ENCODE measurements at places on chromosomes 7 and 10.

GRCh38 chr10:27741173-27742091 lies 4.2 kb downstream of the MKX start:
- no peak for DNase-seq

DNA sequence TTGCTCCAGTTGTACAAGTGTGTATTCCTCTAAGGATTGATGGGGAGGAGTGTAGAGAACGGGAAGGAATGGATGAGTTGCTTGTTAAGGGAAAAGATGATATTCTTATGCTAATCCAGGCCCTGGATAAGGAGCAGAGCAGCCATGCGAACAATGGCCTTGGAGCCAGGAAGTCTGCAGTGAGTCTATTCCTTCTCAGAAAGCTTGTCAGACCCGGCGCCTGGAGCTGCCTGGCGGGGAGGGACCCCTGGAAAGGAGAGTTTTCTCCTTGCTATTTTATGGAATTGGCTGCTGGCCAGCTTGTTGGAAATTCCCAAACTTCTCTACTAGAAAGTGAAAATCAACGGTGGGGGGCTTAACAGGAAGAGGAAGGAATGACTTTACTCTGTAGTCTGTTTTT lies 89.1 kb downstream of the MMRN2 start:
- no peak for DNase-seq

DNA sequence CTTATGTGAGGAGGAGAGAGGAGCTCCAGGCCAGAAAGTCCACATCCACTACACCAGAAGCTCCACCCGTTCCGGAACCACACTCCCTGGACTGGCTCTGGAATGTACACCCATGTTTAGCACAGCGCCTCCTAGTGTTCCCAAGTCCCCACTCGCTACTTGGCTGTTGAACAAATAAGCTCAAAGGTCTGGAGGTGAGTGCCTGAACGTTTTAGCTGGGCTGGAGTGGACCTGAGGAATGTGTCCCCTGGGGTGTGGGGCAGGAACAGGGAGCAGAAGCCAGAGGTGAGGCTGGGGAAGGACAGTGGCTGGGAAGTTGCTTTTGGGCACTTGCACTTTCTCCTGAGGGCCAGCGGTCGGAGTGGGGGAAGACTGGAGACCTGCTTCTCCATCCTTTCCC lies 164.1 kb upstream of the CDCA7L start:
- DNase-seq: no peak

DNA sequence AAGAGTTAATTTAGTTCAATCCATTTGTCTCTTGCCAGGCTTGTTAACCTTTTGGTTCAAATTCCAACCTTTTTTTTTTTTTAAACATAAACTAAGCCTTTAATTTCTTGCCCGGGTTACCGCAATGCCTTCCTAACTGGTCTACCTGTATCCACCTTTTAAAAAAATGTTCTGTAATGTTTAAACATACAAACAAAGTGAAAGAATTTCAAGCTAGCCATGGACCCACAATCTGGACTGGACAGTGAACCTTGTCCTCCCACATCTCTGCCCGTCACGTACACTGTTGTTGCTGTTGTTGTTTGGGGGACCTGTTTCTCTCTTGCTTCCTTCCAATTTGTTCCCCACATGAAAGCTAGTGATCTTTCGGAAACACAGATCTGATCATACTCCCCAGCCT lies 724.7 kb upstream of the AUTS2 start:
- DNase-seq: no peak

Data from NCI-H1048 (cell line).